ENCODE measurements at places on chromosomes 2 and 18.

DNA sequence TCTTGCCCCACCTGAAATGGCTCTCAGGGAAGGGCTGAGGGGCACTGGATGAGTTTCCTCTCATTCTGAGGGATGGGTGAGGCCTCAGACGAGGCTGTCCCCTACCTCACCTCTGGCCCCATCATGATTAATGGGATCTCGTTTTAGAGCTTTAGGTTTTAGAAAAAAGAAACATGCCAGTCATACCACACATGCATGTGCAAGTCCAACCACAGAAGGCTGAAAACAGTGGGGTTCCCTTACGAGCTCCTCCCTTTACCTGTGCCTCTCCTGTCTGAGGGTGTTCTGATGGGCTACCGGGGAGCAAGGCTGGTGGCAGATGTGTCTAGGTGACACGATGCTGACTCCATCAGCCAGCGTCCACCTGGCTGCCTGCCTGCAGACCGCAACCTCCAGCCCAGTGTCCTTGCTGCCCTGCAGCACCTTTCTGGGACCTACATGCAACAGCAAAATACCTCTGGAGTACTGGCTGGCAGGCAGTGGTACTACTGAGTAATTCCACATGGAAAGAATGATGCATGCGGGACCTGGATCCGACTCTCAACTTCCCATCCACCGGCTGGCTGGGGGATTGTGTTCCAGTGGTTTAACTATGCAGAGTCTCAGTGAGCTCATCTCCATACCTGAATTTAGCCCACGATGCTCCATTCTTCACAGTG lies 9.1 kb upstream of the LYPD6B start:
- no peak for DNase-seq

- no peak for DNase-seq
Measured at GRCh38 chr2:95185197-95185596, 19.6 kb downstream of the ZNF2 start.

DNA sequence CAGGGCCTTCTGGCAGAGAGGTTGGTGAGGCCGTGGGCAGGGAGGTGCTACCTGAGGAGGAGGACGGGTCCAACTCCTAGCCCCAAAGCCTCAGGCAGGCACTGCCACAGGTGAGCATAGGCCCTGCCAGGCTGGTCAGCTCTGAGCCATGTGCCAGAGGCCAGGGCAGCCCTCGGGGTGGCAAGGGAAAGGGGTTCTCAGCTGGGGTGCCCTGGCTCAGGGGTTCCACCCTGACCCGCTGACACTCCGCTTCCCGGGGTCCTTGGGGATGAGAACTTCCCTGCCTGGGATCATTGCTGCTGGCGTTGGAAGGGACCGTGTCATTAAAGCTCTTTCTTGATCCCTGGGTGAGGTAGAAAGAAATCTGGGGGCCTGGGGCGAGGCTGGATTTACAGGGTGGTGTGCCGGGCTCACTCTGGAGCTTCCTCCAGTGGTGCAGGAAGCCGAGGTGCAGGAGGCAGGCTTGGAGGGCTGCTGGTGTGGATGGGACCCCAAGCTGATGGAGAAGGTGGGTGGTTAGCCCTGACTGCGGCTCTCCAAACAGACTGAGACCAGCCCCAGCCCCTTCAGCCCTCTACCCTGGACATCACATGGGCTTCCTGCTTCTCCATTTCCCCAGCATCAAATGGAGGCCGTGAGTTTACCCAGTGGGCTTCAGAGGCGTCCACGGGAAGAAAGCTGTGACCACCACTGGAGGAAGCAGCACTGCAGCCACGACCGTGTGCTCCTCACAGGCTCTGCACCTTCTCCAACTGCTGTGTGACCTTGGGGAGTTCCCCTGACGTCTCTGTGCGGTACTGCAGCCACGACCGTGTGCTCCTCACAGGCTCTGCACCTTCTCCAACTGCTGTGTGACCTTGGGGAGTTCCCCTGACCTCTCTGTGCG lies 295.2 kb downstream of the NDUFA10 start:
- no peak for DNase-seq

- DNase-seq = no peak
Measured at GRCh38 chr2:22134421-22134820, 1010.7 kb downstream of the TDRD15 start.

- no peak for DNase-seq
Measured at GRCh38 chr2:43097644-43098408, 128.6 kb downstream of the ZFP36L2 start.

DNA sequence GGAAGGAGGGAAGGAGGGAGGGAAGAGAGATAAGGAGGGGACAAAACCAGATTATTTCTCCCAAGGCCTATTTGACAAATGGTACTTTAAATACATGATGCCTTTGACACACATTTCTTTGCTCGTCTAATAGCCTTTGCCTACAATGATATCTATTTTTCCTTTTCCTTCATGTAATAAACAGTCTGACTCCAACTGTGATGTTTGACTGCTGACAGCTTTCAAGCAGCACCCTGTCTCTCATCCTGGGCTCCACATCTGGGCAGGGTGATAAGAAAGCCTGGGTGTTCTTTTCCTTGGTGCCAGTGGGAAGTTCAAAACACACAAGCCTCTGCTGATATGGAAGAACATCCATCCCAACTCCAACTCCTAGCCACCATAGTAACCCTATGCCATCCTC lies 1277.7 kb upstream of the NXPH2 start:
- no peak for DNase-seq

DNA sequence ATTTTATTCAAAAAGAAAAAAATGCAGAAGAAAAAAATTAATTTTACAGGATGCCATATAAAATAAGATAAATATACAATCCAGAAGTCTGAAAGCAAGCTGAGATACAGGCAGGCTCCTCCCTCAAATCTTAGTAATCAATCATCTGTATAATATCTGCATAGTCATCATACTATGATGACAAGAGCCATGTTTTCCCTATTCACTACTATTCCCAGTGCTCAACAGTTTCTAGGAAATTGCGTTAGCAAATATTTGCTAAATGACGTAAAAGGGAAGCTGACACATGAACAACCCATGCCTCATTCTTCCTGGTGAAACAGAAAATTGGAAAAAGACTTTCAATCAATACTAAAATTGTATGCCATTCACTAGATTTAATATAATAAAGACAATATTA lies 793.2 kb downstream of the SUCLG1 start:
- DNase-seq = no peak

DNA sequence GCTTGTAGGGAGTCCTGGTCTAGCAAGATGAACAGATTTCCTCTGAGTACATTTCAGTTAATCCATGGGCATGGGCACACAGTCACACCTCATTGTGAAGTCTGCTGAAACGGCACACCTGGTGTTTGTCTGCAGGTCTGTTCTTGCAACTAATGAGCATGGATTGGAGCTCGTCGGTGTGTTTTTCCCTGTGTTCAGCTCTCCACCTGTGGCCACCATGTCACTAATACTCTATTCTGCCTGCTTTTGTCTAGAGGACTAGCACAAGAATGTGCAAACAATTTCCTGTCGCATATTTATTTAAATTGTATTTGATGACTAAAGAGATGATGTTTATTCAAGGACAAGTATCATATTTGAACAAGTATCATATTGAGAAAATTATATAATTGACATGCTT lies 24.5 kb upstream of the PPP4R1 start:
- no peak for DNase-seq

DNA sequence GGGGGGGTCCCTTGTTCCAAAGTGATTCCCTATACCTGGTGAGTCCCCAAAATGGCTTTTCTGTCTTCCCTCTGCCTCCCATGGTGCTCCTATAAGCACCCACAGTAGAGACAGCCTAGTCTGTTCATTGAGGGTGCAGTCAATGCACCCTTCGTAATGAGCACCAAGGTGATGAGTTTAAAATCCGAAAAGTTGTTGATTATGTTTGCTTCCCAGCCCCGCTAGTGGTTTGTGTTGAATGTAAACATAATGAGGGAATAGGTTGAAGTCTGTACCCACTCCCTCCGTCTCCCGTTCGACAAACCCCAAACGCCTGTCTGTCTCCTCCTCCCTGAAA lies 2.3 kb downstream of the FOSL2 start:
- DNase-seq = no peak

DNA sequence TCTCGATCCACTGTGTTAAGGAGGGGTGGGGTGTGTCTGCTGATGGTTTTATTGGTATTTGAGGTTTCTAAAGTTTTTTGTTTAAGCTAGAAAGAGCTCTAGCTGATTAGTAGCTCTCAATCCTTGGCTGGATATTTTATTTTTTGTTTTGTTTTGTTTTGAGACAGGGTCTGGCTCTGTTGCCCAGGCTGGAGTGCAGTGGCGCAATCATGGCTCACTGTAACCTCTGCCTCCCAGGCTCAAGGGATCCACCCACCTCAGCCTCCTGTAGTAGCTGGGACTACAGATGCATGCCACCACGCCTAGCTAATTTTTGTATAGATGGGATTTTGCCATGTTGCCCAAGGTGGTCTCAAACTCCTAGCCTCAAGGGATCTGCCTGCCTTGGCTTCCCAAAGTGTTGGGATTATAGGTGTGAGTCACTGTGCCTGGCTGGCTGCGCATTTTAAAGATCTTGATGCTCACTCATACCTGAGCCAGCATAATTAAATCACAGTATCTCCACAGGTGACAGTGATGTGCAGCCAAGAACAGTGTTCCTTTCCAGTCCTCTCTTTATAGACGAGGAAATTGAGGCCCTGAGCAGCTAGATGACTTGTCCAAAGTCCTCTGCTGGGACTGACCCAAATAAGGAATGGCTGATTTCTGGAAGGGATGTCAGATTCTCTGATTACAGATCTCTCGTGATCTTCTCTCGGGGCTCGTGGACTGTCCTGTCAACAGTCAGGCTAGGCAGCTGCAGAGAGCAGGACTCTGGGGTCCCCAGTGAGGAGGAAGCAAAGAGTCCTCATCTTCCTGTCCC lies 44.5 kb downstream of the SPTBN1 start:
- DNase-seq = no peak

GRCh38 chr2:184326066-184326465 lies 272.3 kb upstream of the ZNF804A start:
- DNase-seq = no peak

DNA sequence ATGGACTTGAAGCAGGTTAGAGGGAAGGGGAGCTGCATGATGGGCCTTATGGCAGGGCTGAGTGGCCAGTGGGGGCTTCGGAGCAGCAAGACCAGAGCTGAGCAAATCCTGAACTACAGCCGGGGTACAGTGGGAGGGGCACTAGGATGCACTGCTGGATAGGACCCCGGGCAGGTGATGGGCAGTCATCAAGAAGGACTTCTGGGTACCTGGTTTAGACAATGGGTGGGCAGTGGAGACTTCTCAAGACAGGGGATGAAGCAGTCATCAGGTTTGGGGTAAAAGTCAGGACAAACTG lies 507.4 kb upstream of the MYT1L start:
- no peak for DNase-seq

DNA sequence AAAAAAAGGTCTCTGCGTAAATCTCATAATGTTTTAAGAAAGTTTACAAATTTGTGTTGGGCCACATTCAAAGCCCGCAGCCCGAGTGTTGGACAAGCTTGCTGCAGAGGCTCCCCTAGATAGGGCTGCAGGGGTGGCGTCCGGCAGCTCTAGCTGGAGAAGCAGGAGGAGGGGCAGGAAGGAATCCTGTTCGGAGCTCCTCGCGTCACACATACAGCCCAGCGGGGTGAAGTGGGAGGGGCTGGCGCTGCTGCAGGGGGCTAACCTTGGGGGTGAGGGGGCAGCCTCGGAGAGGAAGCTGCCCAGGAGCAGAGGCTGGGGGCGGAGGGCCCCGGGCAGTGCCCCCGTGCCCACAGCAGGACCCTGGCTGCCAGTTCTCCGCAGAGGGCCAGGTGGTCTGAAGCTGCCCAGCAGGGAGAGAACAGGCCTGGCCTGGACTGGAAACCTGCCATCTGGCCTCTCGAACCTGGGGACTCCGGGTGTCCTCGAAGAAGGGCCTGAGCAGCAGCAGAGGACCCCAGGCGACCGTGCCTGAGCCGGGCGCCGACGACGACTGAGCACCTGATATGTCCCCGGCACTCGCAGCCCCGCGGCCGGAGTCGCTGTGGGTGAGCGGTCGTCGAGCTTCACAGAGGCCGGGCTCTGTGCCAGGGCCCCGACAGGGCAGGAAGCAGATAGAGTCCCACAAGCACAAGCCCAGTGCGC lies 2.6 kb upstream of the GPR35 start:
- no peak for DNase-seq

DNA sequence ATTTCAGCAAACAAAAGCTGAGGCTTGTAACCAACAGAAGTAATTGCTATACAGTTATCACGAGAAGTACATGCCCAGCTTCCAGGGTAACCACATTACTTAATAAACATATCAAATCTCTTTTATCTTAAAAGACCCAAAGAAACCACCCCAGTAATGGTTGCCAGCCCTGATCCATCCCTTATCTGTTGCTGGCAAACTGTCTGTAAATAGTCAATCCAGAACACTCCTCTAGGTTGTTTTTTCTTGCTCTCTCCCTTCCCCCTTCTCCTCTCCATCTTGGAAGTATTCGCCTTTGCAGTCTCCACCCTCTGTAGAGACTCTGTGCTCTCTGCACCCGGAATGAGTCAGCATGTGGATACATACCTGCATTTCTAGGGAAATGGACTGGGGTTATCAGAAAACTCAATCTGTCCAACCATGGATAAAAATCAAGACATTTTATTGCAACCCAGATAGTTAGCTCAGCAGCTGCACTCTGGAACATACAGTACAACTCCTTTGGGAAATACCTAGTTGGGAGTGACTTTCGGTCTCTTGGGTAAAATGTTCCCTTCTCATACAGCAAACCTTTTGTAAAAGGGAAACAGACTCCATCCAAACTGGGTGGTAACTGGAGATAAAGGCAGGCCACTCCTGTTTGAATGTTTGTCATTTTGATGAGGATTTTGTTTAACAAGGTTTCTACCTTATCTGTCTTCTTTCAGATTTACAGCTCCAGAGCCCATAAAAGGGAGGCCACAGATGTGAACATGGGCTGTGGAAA lies 123.5 kb upstream of the FOSL2 start:
- no peak for DNase-seq

DNA sequence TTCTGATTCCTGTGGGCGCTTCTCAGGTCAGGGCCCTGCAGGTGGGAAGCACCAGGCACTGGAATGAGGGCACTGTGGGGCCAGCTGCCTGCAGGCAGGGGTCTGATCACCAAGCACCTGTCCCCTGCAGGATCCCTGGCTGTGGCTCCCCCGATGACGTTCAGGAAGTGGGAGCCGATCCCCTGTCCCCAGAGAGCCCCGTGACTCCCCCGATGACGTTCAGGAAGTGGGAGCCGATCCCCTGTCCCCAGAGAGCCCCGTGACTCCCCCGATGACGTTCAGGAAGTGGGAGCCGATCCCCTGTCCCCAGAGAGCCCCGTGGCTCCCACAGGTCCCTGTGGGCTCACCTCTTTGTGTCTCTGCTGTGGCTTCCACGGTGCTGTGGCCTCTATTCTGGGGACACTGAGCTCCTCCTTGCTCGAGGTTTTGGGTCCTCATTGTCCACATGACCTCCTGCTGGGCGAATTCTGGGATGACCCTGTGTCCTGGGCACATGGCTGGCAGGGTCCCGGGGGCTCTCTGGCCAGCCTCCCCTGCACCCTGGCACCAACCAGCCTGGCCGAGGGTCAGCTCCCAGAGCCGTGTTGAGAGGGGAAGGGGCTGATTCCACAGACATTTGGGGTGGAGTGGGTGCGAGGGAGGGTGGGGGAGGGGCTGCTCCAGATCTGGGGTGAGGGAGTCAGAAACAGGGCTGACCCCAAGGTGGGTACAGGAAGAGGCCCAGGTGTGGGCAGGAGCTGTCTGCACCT lies 4.8 kb downstream of the NEU4 start:
- DNase-seq = no peak
